ENCODE measurements at places on chromosomes 3 and 15.

DNA sequence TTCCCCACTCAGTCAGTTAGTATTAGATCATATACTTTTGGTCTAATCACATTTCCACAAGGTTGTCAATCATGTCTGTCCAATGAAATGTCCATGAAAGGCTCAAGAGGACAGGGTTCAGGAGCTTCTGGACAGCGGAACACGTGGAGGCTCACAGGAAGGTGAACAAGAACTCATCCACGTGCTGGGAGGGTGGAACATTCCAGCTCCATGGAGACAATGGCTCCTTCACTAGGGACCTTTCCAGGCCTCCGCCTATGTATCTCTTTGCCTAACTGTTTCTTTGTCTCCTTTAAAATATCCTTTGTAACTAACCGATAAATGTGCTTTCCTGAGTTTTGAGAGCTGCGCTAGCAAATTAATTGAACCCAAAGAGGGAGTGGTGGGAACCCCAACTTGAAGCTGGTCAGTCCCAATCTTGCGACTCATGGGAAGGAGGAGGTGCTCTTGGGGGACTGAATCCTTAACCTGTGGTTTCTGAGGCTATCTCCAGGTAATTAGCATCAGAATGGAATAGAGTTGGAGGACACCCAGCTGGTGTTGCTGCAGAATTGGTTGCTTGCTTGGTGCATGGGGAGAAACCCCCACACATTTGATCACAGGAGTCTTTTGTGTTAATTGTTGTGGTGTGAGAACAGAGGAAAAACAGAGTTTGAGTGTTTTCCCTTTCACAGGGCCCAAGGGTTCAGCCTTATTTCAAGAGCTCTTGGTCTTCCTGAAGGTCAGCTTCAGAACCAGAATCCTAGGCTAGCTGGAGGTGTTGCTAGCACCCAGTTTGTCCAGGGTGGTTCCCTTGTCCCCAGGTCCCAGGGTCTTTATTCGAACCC lies 3.0 kb upstream of the TKT start:
- no peak for DNase-seq

GRCh38 chr15:74317820-74318375 lies 49.5 kb downstream of the CYP11A1 start:
- no peak for DNase-seq

DNA sequence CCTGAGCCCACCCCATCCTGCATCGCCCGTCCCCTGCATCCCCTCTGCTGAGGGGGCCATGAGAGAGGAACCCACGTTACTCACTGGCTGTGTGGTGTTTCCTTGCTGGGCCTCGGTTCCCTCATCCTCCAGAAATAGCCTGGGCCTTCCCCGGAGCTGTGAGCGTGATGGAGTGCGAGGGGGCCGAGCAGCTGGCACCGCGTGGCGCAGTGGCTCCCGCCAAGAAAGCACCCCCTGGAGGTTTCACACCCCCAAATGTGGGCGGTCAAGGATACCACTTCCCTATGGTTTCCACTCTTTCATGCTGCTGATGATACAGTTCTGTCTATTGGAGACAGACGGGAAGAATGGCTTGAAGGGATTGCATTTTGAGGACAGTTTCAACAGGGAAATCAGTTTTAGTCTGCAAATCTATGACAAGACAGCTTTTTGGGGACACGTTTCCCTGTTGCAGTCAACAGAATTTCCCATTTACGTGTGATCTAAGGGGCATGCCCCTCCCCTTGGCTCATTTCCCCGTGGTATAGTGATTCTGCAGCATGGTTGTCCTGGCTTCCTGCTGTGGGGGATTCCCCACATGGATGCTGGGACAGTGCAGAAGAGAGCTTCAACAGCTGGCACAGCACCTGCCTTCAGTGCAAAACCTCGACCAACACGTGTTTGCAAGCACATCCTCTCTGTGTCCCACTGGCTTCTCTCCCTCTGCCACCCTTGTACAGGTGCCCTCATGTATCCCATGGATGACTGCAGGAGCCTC lies 377.5 kb downstream of the LRTM1 start:
- no peak for DNase-seq

DNA sequence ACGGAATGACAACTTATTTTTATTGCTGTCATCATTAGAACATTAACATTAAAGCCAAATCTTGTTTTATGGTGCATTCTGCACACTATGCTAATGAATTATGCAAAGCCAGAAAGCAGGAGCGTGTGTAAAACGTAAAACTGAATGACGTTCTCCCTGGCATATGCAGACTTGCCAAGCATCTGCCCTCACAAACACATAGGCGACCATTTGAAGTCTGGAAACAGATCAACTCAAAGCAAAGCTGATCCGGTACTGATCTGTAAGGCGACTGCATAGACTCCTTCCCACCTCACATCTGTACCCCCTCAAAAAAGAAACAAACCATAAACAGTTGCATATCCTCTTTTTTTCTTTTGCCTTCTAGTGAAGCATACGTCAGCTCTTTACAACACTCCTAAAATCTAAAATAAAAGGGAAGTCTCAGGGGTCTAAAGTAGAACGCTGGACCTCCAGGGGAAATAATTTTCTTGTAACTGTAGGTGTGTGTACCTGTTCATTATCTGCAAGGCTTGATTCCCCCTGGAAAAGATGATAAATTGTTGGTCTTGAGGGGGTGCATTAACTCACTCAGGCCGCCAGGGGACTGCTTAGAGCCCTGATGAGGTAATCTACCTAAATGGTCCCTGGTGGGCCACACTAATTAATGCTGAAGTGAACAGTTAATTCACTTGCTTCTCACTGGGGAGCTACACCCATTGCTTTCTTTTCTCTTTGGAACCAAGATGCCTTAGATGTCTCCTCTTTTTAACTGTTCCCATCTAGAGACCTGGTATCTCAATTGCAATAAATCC lies 231.4 kb downstream of the CDIN1 start:
- no peak for DNase-seq

DNA sequence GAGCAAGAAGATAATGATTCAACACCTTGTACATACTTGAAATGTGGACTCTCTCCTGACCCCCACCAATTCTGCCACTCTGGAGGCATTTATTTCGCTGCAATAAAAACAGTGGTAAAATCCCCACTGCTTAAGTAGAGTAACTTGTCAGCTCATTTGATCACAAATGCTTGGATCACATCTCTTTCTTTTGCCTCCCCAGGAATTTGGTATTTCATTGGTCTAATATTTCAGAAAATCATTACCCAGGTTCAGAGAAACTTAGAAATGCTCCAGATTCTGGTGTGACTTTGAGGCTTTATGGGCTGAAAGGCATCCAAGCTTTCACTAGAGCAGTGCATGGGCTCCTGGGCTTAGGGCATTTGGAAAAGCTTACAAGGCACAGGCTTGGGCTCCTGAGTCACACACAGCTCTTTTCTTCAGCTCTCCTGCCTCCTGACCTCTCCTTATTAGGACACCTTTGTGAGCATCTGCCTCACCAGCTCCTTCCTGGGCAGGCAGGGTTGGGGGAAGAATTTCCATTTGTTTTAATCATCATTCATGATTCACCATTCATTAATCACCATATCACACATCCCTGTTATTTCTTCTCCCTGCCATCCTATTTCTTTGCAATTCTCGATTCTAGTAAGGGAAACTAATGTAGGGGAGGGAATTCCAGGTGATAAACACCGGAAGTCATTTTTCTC lies 22.5 kb downstream of the CDCP1 start:
- DNase-seq = no peak

GRCh38 chr3:136544532-136544931 lies 207.6 kb downstream of the STAG1 start:
- DNase-seq = no peak

- no peak for DNase-seq
Measured at GRCh38 chr3:181710345-181711291, 1.1 kb upstream of the SOX2 start.

Data from activated CD4-positive, alpha-beta T cell treated with anti-CD3 and anti-CD28 coated beads for 4 hours (primary cell).